Endothelial cell of umbilical vein (primary cell): ENCODE measurements at places on chromosomes 11 and 22.

DNA sequence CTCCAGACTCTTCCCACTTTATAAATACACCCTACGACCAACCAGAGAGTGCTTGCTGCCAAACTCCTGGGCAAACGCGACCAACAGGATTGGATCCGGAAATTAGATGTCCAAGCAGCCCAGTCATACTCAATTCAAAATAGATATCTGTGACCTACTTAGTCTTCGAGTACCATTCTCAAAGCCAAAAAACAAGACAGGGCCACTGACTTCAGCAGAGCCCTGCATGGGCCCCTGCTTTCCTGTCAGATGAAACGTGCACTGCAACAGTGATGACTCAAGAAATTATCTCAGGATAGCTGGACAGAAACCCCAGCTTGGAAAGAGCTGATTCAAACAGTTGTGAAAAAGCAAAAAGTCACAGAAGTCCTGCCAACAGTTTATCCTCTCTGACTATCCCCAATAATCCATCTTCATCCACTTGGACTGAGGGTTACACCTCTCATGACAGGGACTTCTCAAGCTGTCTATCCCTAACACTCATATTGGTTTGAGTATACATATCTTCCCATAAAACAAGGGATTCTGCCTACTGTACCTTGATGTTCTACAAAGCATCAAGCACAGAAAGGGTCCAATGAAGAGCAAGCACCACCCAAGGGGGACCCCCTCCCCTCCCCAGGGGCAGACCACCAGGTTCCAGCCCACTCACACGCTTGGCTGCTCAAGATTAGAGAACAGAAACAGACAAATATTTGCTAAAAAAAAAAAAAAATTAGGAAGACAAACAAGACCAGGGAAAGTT is 17.4 kb downstream of the SMCO4 start:
- DNase-seq = no peak

DNA sequence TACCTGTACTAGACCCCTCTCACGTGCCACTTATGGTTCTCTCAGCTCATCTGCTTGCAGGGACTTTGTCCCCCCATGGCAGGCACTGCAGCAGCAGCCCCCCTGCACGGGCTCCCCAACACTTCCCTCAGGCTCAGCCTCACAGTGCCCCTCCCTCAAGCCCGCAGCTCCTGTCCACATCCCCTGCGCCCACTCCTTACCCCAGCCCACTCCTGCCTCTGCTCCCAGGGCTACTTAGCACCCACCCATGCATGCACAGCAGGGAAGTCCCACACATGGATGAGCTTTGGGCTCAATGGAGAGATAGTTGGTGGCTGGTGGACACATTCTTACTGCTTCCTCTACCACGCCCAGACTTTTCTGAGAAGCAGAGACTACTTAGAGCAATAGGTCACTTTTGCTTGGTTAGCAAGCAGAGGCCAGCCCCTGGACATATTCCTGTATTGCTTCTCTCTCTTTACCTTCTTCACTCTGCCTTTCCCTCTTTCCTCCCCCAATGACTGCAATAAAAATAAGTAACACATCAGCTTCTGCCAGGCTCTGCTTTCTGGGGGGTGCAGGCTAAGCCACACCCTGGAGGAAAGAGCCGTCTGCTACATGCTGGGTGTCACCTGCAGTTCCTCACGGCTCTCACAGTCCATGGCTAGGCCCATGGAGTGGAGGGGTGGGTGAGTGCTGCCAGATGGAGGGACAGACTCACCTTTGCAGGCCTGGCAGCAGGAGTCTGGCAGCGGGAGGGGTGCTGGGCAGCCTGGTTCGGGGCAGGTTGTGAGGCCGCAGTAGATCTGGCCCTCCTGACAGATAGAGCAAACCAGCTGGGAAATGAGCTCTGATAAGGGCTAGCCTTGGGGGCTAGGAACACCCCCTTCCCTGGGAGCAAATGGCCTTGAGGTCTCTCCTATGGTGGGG is 23.4 kb downstream of the CHRDL2 start:
- DNase-seq = no peak

- no peak for DNase-seq
These were observed 1321.7 kb downstream of the TBC1D22A start for GRCh38 chr22:48084041-48084728.

DNA sequence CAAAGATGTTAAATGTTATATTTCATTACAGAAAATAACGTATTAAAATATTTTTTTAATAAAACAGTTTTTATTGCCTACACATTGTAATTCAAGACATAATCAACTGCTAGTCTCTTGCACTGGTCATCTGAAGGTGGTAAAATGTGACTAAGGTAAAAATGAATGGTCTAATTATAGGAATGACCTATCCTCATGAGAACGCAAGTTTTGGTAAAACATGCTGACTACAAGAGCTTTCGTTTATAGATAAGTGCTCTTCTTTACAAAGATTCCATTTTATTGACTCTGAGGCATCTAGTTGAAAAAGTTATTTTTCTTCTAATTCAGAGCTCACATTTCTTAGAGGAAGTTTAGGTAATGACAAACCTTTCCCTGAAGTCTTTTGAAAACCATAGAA is 27.3 kb downstream of the LUZP2 start:
- no peak for DNase-seq

DNA sequence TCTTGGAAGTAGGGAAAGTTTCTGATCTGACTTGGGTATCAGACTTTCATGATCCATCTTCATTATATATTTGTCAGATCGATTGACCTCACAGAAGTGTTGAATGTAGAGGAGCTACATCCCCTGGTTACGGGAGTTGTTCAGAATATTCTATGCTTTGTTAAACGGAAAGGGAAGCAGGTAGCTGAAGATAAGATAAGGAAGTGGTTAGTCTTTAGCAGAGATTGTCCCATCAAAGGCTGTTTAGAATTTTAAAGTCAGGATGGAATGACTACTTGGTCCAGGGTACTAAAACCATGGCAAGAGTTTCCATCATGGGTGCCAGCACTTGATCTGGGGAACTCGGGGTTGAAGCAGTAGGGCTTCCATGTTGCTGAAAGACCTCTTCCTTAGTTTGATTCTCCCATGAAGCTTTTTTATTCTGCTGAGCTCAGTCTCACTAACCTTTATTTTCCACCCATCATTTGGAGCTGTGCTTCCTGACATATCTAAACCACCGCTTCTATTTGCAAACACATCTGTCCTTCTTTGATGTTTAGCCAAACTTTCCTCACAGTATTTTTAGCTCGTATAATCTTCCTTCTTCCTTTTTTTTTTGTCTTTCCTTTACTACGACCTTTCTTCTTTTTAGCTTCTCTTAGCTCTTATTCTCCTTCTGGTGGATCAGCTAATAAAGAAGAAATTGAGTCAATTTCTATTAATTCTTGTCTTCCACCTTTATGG is 4.0 kb upstream of the C22orf31 start:
- no peak for DNase-seq

GRCh38 chr11:127118811-127119210 is 118.2 kb upstream of the KIRREL3 start:
- DNase-seq = no peak

DNA sequence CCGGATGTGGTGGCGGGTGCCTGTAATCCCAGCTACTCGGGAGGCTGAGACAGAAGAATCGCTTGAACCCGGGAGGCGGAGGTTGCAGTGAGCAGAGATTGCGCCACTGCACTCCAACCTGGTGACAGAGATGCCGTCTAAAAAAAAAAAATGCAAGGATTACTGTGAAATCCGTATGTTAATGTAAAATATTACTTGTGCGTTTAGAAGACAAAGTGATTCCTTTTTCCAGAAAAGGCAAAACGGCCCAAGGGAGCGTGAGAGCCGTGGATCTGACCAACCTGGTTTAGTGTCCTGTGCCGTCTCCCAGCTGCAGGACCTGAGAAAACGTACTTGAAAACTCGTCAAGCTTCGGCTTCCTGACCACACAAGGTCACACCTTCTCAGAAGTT is 905 bp downstream of the HDHD5 start:
- no peak for DNase-seq

DNA sequence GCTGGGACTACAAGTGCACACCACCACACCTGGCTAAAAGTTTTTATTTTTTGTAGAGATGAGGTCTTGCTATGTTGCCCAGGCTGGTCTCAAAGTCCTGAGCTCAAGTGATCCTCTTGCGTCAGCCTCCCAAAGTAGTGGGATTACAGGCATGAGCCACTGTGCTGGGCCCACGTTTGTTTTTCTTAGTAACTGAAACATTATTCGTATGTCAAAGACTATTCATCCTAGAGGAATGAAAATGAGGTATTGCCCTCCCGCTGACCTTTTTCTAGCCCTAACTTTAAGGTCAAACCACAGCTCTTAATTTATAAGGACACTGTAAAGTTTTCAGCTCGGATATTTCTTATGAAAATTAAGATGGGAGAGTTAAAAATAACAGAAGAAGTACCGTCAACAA is 33.2 kb upstream of the PAX6 start:
- no peak for DNase-seq

- no peak for DNase-seq
These were observed 22.7 kb upstream of the ADORA2A start for GRCh38 chr22:24404561-24405275.
